ENCODE measurements at places on chromosomes 1 and 21.

GRCh38 chr1:204479387-204480136 is 15.0 kb downstream of the PIK3C2B start:
- DNase-seq = no peak

GRCh38 chr1:42742617-42743316 is 2.7 kb upstream of the CLDN19 start:
- DNase-seq = no peak

DNA sequence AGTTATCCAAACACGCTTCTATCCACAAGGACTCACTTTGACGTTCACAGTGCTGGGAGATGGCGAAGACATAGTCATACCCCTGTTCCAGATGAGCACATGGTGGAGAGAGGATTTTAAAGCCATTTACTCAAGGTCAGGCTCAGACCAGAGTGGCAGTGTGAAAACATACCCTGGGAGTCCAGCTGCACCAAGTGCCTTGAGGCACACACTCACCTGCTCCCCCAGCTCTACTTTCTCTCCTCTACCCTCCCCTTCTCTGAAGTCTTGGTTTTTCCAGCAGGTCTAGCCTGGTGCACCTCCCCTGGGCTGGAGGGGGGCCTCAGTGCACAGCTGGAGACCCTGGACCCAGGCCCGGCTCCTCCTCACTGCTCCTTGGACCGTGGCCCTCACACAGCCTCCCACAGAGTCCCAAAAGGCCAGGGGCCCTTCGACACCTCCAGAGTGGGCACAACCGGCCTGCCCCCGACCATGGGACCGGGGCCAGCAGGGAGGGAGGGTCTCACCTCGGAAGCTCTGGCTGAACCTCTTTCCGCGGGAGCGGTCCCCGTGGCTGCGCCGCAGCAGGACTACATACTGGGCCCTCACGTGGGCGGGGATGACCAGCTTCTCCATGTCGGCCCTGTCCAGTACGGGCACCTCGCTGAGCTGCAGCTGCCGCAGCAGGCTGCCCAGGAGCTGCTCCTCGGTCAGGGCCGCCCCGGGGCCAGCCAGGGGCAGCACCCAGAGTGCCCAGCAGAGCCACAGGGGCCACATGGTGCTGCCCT is 452 bp downstream of the LEFTY2 start:
- DNase-seq = no peak

- no peak for DNase-seq
Measured at GRCh38 chr1:155940482-155940992, 901 bp upstream of the RXFP4 start.

GRCh38 chr1:6939363-6939762 is 154.1 kb downstream of the CAMTA1 start:
- DNase-seq = no peak

GRCh38 chr1:156419854-156420204 is 50.8 kb downstream of the RHBG start:
- DNase-seq = peak; percentile 34

- DNase-seq = no peak
Measured at GRCh38 chr1:245156736-245157505, 2.1 kb downstream of the KIF26B start.

DNA sequence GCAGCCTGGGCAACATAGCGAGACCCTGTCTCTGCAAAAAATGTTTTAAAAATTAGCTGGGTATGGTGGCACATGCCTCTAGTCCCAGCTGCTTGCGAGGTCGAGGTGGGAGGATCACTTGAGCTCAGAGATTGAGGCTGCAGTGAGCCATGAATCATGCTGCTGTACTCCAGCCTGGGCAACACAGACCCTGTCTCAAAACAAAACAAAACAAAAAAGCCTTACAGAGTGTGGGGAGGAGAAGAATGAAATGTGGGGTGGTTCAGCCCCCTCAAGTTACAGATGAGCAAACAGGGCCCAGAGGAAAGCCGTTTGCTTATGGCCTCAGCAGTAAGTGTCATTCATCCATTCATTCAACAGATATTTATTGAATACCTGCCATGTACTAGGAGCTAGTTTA is 40.7 kb downstream of the RPS6KA1 start:
- no peak for DNase-seq

GRCh38 chr1:118987468-118988185 is 516 bp downstream of the TBX15 start:
- no peak for DNase-seq
